ENCODE measurements at places on chromosomes 6 and 20.

- no peak for DNase-seq
Observed at GRCh38 chr6:79646006-79646405, 14.9 kb downstream of the SH3BGRL2 start.

DNA sequence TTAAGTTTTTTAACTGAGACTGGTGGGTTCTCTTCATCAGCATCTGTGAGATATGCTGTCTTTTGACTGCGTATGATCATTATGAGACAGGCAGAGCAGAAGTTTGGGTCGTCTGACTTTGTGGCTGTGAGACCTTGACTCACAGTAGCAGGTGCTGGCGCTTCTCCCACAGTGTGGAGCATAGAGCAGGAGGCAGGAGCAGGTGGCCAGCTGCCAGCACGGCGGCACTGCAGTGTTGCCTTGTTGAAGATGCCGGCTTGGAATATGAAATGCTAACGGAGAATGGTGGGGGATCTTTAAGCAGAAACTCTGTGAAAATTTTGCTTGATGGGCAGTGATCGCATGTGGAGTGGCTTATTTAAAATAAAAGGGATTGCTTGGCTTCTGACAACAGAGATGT lies 105.0 kb downstream of the TIAM2 start:
- DNase-seq, result peak; percentile 89

DNA sequence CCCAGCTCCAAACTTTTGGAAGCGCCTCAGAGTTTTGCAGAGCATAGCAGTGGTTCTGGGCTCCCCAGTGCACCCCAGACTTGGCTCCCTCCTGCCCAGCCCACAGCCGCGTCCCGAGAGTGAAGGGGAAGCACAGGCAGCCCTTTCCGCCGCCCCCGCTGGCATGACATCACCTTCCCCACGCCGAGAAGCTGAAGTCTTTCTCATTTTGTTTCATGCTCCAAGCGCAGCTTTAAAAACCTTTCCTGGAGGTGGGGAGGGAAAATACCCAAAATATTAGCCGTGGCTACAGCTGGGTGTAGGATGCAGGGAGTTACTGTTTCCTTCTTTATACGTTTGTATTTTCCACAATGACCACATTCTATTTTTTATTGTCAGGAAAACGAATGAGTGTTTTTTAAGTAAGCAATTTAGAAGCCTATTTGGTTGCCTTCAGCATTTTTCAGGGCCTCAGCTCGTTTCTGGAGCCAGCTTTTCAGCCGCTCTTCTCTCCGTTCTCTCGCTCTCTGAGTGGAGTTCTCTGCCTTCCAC lies 72.9 kb downstream of the SNX5 start:
- DNase-seq, result no peak

GRCh38 chr6:167742719-167743303 lies 83.9 kb upstream of the AFDN start:
- DNase-seq, result no peak

- DNase-seq, result no peak
Observed at GRCh38 chr20:59300333-59301081, at the start of gene EDN3. Gene EDN3, plus strand, starts transcription at chr20:59300611. Its CDS starts 202 bp downstream, at chr20:59300813.

DNA sequence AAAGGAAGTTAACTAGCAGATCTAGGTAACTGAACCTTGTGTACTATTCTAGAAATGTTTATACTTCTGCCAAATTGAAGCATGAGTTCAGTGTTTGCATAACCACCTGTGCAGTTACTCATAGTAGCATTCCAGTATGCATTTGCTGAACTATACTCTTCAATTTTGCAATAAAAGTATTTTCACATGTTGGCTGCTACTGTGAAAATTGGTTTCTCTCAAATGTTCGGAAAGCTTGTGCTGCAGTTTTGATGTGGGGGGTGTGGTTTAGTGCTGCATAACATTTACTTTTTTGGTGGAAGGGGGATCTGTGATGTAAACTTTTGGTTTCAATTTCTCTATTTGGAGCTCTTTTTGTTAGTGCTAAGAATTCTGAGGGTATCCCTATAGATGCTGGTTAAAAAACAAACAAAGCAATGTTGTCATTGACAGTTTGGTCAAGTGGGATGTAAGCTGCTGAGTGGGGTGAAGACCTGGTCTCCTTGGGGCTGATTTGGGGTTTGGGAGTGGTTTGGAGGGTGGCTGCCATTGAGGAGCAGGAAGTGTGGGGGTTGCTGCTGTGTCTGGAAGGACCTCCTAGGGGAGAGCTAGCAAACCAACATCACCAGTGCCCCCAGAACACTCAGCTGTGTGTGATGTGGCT lies 87.8 kb downstream of the CARMIL1 start:
- DNase-seq, result peak; percentile 20

GRCh38 chr20:64110411-64111068 lies 3.2 kb upstream of the NPBWR2 start:
- no peak for DNase-seq

DNA sequence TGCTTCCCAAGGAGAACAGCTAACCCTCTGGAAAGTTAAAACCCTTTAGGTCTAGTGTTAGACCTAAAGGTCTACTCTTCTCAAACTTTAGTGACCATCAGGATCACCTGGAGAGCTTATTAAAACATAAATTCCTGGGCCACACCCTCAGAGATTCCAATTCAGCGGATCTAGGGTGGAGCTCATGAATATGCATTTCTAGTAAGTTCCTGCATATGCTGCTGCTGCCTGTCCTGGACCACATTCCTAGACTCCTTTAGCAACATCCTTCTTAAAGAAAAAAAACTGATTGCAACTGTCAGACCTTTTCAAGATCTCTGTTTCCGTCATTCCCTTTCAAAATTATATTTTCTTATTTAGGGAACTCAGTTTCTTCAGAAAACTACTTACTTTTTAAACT lies 31.2 kb downstream of the SNAP25 start:
- DNase-seq, result no peak

DNA sequence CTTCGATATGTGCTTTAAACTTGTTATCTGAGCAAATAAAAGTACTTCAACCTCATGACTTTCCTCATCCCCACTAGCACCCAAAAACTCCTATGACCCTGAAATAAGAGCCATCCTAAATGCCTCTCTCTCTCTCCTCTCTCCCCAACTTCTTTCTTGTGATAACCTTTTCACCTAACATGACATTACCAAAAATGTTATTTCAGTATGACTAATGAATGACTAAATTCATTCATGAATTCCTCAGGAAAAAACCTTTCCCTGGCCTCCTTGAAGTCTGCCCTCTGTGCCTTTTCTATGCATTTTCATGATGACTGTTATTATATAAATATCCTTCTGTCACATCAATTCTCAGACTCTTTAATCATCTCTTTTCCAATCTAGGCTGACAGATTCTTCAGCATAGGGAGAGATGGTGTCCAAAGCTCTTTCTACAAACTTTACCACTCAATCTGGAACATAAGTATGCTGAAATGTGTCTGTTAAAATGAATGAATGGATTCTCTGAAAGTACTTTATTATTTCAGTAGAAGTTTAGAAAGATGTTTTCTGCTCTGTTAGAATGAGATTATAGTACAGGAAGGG lies 114.3 kb upstream of the GGTLC1 start:
- peak; percentile 24 for DNase-seq

GRCh38 chr20:24452498-24453127 lies 16.8 kb upstream of the SYNDIG1 start:
- no peak for DNase-seq

- no peak for DNase-seq
Observed at GRCh38 chr20:22574545-22575086, 9.8 kb downstream of the FOXA2 start.

GRCh38 chr20:45912344-45912682 lies 358 bp upstream of the PLTP start:
- DNase-seq, result no peak

GRCh38 chr6:53801022-53801421 lies 6.2 kb downstream of the LRRC1 start:
- DNase-seq, result no peak

- peak; percentile 74 for DNase-seq
Observed at GRCh38 chr6:126175251-126175650, 164.7 kb upstream of the CENPW start.

GRCh38 chr6:158834675-158835385 lies 15.7 kb upstream of the EZR start:
- DNase-seq, result no peak

DNA sequence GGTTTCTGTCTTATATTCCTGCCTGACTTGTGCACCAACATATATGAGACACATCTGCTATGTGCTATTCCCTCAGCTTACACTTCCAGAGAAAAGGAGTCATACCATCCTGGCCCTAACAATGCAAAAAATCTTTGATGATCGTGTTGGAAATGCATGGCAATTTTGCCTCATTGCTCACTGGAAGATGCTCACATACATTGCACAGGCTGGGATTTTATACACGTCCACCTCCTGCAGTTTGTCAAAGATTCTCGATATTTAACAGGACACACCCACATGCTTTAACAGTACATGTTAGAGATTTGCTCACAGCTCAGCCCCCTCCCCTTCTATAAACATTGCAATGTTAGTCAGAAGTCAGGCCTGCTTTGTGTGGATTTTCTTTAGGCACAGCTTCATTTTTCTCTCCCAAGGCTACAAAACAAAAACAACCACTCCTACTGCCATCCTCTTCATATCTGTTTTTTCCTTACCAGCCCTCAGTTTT lies 66.1 kb downstream of the ADGB start:
- DNase-seq, result peak; percentile 6

- DNase-seq, result peak; percentile 6
Observed at GRCh38 chr6:31010393-31011060, at the start of gene MUC22. Gene MUC22, plus strand, starts transcription at chr6:31010474. Its CDS starts 233 bp downstream, at chr6:31010707.

DNA sequence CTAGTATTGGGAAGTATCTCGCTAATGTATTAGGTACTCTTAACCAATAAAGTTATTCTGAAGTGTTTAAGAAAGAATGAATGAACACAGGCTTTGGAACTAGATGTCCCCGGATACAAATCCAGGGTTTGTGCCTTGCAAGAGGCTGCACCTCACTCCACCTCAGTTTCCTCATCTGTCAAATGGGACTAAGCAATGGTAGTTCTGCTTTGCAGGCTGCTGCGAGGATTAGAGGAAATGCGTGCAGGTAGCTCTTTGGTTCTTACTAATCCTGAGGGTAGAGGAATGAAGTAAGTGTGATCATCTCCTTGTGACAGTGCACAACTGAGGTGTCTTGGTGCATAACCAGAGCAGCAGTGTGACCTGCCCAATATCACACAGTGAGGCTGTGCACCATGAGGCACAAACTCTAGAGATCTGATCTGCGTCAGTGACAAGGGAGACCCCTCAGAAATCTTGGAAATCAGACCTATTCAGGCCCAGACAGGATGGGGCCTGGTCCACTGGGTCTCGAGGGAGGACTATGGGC lies 26.7 kb downstream of the ADA start:
- DNase-seq, result no peak

DNA sequence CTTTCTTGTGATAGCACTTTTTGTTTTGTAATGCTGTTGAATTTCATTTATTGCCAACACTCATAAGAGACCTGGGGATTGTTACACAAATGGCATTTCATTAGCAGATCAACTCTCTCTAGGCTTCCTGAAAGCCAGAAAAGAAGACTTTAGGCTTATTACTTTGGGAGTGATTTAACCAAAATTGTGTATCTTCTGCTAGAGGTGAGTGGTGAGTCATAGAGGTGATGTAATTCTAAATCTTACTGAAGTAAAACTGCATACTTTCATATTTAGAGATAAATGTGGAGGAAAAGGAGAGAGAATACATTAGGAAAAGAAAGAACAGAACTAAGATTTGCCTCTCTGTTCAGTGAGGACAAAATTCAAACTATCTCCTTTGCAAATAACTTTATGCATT lies 304.7 kb upstream of the RGS17 start:
- DNase-seq, result no peak

GRCh38 chr6:81762606-81763005 lies 10.1 kb upstream of the TENT5A start:
- DNase-seq, result no peak

DNA sequence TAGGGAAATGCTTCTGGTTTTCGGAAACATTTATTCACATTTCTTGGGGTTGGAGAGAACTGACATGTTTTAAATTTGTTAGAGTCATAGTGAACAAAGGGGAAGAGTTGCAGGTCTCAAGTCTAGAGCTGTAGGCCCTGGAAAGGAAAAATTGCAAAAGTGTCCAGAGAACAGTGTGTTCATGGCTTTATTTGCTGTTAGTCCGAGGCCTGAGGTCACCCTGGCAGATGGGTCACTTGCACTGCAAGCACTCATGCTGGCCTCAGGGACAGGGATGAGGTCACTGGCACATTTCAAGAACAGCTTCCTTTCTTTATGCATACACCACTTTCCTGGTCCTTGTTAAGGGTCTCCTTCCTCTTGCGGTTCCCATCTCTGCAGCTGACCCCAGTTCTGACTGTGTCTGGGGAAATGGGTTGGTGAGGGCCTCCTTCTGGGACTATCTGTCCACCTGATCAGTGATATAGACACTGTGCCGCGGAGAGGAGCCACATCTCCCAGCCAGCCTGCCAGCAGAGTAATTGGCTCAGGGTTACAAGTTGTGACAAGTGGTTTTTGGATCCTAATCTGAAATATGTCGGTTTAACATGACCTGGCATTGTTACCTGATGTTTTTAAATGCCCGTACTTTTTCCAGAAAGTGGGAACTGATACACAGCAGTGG lies 194.0 kb downstream of the EYA4 start:
- peak; percentile 12 for DNase-seq

DNA sequence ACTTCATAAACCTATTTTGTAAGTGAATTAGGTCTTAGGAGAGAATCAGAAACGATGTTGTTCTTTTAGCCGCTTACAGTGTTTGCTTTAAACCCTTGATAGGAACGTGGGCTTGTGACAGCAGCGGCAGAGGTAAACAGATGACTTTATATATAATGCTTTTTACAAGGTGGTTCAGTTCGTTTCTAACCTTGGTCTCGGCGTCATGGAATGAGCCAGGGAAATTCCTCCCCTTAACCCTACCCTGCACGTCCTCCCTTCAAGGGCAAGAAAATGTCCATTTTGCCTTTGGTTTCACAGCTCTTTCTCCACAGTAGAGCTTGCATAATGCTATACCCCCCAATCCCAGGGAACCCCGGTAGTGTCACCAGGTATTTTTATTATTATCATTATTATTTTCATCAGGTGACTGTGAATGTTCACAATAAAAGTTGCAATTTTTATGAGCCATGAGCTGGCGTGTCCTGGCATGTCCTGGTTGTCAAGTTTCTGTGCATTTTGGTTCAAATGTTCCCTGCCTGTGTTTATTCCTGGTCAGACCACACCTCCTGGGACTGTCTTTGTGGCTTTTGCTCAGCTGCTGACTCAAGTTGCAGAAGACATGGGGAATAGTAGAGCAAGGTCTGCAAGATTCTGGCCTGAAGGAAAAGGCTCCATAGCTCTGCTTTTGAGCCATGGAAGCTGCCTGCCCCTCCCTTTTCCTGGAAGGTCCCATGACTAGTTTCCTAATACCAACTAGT lies 112.8 kb upstream of the BMP2 start:
- DNase-seq, result no peak

- no peak for DNase-seq
Observed at GRCh38 chr20:48606172-48606840, 221.5 kb downstream of the PREX1 start.

DNA sequence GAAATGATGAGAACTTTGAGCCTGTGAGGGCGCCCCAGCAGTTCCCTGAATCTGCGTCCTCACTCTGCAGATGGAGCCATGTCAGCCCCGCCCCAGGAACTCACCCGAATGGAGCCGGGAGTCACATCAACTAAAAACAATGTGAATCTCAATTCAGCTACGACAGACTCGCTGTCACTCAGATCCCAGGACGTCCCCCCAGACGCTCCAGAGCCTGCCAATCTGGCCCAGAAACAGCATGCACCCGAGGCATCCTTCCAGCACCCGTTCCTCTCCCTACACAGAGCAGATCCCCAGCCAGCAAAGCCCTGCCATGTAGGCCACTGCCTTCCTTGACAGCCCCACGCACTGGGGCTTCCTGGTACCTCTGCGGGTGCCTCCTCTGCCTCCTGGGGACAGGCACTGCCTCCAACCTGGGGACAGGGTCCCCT lies 248.0 kb downstream of the TTLL2 start:
- DNase-seq, result no peak

Measured in fibroblast of lung (primary cell).